ENCODE measurements at places on chromosomes 5 and 9.

- no peak for DNase-seq
Measured at GRCh38 chr5:133847301-133847700, 121.1 kb downstream of the C5orf15 start.

DNA sequence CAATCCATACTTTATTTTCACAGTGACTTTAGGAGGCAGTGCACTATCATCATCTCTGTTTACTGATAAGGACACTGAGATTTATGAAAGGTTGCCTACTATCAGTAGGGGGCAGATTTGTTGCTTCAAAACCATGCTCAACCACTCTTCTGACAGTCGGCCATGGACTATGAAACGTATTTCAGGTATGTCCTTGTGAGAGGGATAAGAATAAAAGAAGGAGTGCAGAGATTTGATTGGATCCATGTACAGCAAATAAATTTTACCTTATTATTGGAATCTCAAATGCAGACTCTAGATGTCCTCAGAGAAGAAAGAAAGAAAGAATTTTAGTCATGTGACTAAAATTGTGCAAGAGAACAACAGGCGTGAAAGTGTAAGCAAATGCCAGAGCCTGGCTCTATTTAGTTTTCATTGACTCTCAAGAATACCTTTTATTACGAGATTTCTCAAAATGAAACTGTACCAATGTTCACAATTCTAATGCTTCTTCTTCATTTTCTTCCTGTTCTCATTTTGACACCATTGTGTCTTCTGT lies 296.6 kb upstream of the RASA1 start:
- no peak for DNase-seq

- DNase-seq = no peak
Measured at GRCh38 chr5:116671211-116671736, 96.7 kb upstream of the SEMA6A start.

DNA sequence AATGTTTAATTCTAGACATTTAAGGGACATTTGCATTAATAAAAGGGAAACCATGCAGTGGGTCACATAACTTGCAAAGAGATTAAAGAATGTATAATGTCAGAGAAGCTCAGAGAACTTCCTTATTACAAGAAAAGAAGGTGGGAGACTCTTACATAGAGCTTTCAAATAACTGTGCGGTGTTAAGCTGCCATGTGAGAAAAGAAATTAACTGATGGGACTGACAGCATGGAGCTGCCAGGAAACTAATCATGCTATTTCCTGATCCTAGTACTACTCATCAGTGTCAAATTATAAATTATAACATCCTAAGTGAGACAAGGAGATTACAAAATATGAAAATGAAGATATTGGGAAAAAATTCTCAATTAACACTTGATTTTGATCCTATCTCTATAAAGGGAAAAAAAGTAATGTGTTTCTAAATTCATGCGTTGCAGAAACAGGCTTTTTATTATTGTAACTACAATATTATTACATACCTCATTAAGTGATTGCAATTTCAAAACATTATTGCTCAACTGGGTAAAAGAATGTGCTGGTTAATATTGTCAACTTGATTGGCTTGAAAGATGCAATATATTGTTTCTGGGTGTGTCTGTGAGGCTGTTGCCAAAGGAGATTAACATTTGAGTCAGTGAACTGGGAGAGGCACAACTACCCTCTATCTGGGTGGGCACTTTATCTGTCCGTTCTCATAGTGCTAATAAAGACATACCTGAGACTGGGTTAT lies 609.5 kb upstream of the NUDT12 start:
- no peak for DNase-seq

GRCh38 chr5:163760498-163760897 lies 255.1 kb downstream of the MAT2B start:
- peak; percentile 79 for DNase-seq

DNA sequence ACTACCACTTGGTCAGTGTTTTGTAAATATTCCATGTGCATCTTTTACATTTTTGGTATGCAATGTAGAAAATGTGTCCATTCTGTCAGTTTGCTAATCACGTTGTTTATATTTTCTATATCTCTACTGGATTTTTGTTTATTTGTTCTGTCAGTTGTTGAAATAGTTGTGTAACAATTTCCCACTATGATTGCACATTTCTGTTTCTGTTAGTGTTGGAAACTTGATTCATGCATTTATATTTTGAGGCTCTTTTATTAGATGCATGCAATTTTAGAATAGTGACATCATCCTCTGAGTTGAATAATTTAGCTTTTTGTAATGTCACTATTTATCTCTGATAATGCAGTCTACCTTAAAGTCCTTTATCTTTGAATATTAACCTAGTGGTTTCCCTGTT lies 25.8 kb upstream of the LECT2 start:
- no peak for DNase-seq

- no peak for DNase-seq
Measured at GRCh38 chr5:75358117-75358516, 21.1 kb downstream of the HMGCR start.

- no peak for DNase-seq
Measured at GRCh38 chr9:131253891-131254491, 22.3 kb downstream of the FAM78A start.

DNA sequence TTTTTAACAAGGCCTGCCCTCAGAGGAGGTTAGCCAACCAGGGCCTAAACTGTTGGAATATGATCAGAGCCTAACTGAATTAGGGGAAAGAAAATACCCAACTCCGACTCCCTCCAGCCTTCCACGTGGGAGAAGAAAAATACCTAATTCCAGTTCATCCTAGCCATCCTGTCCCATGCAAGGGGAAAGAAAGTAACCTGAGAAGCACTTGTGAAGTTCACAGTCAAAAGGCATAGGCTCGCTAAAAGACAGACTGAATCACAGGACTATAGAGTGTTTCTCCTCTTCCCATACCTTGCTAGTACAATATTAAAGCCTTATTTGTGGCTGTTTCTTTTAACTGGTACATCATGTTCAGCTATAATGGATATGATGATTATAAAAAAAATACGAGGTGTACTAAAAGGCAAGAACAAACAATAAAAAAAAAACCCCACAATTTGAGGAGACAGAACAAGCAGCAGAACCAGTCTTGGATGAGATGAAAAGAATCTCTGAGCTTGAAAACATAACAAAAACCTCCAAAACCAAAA lies 18.0 kb upstream of the ATP10B start:
- no peak for DNase-seq

GRCh38 chr5:72654231-72654630 lies 147.0 kb upstream of the ZNF366 start:
- DNase-seq = no peak

DNA sequence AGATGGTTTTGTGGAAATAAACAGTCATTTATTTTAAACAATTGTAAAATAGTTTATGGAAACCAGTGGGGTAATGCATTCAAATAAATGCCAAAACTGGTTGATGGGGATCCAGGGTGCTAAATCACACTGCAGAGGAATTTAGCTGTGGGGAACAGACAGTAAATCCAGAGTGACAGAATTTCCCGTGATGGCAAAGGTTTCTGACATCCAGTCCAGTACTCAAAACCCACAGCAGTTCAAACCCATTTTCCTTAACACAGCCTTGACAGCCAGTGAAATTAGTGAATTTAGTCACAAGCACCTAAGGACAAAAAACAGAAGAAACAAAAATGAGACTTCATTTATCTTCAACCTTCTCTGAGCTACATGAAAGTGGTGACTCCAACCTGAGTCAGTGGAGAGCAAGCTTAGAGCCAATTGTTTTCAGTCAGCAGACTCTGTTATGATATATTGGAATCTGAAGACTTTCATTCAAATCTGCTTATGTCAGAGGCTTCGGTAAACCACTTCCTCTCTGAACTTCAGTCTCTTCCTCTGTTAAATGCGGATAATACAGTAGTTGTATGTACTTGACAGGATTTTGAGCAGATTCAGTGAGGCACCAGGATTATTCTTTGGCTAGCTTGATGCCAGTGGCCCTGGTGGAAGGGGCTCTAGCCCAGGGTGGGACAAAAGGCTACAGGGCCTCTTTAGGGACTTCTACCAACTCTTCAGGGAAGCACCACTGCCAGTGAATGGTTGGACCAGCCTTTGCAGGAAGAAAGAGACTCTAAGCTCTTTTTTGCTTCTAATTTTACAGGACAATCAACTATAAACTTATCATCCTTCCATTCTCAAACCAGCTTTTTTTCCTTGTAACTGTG lies 185.3 kb downstream of the MAPKAP1 start:
- DNase-seq = peak; percentile 63

- peak; percentile 40 for DNase-seq
Measured at GRCh38 chr9:92535940-92536850, at the start of gene ECM2. Gene ECM2 (minus strand): TSS chr9:92535990. CDS start chr9:92522866, 13,124 bp downstream.

- DNase-seq = no peak
Measured at GRCh38 chr9:16879416-16879815, 8.9 kb upstream of the BNC2 start.

- DNase-seq = no peak
Measured at GRCh38 chr9:86445671-86446070, 91.5 kb upstream of the TUT7 start.

DNA sequence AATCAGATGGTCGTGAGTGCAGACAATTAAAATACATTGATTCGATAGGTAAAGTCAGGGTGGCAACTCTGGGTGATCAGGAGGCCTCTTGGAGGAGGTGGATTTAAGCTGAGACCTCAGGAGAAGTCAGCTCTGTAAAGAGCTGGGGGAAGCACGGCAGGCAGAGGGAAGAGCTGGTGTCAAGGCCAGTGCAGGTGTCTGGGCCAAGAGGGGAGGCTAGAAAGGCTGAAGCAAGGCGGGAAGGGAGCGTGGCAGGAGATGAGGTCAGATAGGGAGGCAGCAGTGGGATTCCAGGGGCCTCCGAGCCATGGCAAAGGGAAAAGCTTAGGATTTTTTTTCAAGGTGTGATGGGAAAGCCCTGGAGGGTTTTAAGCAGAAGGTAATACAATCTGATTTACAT lies 178.7 kb downstream of the FSTL4 start:
- DNase-seq = no peak

DNA sequence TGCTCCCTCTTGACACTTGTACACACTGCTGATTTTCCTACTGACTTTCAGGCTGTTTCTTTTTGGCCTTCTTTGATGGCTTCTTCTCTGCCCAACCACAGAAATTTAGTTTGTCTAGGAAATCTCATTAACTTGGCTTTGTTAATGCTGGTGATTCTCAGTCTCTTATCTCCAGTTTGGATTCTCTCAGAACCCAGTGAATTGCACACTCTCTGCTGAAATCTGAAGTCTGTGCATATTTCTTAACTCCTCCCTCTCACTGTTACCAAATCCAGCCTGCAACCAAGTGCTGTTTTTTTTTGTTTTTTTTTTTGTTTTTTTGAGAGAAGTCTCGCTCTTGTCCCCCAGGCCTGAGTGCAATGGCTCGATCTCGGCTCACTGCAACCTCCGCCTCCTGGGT lies 117.2 kb downstream of the CDC42SE2 start:
- no peak for DNase-seq

DNA sequence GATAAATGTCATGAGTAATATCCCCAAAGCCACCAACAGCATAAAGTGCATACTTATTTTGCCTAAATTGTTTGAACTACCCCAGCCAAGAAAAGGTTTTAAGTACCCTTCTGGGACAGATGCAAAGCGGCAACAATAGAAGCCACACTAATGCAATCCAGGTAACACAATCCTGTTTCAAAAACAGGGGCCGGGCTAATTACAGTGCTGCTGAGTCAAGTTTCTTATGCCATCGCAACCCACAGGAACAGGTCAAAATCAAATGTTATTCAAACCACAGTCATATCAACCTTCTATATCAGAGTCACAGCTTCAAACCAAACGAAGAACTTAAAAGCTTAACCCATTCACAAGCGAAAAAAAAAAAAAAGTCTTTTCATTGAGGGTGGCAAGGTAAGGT lies 28.3 kb downstream of the EBF1 start:
- no peak for DNase-seq

DNA sequence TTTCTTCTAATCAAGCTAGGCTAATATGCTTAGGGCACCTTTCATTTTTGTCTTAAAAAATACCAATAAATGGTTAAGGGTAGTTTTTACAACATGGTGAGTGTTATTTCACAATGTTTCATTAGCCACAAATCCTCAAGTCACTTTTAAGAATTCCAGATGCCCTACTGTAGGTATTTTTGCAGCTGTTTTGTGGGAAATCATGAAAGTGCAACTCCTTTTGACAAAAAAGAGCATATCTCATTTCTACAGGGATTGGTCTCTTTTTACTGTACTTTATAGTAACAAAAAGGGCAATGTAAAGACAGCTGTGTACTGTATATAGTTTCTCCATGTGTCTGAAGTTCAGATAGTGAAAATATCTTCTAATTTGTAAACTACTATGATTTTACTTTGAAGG lies 28.3 kb upstream of the GAS1 start:
- DNase-seq = no peak

DNA sequence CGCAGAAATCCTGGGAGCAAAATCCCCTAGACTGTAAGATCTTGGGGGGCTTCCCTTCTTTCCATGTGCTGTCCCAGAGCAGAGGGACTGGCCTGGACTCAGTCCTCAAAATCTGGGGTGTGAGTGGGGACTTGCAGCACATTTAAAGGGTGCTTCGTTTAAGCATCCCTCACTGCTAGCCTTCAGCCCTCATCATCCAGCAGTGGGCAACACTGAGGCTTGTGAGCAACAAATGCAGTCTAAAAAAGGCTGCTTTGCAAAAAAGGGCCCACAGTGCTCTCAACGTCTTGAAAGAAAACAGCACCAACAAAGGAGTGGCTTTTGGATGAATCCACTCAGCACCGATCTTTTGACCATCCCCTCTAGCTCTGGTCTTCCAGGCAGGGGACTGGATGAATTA lies 128.3 kb upstream of the TBC1D2 start:
- DNase-seq = no peak

GRCh38 chr5:95045181-95045965 lies 239.5 kb downstream of the MCTP1 start:
- no peak for DNase-seq

Measured in AG04449 (cell line).